ENCODE measurements at places on chromosomes 6 and 20.

DNA sequence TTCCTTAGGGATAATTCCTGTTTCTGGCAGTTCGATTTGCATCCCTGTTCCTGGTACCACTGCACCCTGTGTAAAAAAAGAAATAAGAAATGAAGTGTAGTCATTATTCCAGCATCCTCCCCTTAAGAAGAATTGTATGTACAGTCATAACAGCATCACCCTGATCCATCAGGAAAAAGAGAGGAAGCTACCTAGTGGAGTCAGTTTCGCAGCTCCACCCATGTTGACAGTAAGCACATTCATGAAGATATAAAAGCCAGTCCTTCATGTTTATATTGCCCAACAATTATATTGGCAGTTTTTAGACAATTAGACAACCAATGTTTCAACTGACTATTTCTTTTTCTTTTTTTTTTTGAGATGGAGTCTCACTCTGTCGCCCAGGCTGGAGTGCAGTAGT is 21.2 kb upstream of the HLA-G start:
- no peak for DNase-seq

- no peak for DNase-seq
Measured at GRCh38 chr6:41672816-41673703, 34.8 kb downstream of the MDFI start.

GRCh38 chr20:6898928-6899327 is 131.4 kb downstream of the BMP2 start:
- DNase-seq, result no peak

DNA sequence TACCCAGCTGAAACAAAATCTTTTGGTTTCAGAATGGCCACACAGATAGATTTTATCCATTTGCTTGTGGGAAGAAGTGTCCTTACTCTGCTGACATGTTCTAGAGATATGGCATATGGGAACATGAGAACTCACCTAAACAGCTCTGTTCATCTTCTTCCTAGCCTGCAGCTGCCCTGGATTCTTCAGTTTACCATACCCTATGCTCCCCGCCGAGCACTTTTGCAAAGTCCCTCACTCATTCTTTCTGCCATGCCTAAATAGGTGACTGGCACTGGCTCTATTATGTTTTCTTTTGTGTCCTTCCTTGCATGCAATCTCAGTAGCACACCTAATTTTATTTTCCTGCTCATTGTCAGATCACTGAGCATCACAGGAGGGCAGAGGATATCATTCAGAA is 293.7 kb upstream of the RSPO3 start:
- DNase-seq, result no peak

DNA sequence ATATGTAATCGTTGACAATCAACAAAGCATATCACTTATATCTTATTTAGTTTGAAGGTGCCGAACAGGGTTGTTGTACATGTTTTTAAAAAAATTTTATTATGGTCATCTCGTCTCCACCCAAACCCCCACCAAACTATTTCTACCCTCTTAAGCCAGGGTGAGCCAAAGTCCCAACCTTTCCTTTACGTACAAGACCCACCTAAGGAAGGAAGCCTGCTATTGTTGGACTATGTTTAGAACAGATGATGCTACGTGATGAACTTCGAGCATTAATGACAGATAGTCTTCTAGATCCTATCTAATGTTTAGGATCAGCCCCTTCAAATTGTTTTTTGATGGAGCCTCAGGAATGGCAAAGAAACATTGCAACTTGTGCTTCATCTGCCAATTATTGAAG is 44.4 kb downstream of the CLIC5 start:
- no peak for DNase-seq

DNA sequence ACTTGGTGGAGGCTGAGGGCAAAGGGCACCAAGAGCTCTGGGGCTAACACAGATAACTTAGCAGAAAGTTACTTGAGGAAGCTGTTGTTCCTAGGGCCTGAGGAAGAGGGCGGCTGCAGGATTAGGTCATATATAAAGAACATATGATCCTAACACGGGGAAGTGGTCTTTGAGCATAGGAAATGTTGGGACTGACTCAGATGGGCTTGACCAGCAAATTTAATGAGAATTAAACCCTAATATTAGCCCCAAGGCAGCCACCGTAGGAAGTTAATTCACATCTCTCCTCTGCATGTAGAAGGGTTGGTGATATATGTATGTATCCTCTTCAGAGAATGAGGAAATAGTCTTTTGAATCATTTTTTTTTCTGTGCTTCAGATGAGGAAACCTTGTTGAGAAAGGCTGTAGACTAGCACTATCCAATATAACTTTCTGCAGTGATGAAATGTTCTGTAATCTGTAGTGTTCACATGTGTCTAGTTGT is 9.2 kb upstream of the ZBTB9 start:
- DNase-seq, result no peak

GRCh38 chr20:44761423-44761822 is 15.8 kb downstream of the KCNK15 start:
- DNase-seq, result no peak

DNA sequence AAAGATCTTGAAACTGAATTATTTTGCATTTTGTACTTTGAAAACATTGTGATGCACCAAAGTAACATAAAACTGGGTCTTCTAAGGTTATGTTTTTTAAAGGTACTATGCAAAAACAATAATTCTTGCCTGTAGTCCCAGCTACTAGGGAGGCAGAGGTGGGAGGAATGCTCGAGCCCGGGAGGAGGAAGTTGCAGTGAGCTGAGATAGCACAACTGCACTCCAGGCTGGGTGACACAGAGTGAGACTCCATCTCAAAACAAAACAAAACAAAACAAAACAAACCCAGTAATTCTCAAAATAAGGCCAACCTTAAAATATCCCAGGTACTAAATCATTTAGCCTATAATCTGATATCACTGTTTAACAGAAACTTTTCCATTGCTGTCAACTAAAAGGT is 269.6 kb downstream of the KHDC1L start:
- DNase-seq, result no peak

DNA sequence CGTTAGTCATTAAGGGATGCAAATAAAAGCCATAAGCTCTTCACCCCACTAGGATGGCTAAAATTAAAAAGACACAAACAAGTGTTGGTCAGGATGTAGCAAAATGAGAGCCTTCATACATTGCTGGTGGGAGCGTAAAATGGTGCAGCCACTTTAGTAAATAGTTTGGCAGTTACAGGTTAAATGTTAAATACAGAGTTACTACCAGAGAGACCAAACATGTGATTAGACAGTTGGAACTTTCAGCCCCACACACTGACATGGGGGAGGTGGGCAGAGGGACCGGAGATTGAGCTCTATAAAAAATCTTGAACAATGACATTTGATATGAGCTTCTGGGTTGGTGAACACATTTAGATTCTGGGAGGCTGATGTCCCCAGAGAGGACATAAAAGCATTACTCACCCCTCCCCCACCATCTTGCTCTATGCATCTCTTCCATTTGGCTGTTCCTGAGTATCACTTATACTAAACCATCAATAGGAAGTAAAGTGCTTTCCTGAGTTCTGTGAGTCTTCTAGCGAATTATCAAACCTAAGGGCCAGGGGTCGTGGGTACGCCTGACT is 20.4 kb upstream of the ZNF318 start:
- no peak for DNase-seq
